ENCODE measurements at places on chromosomes 2 and 18. TPM values are rescaled to one million over a fixed set of nuclear protein-coding genes. Genes with fewer than 3 reads are reported as not detected.

SERPINB10 gene
- total RNA-seq = not detected

FAM228A gene
- 0.11 TPM for total RNA-seq

CABLES1 gene
- total RNA-seq = 2.7 TPM

PARD3B gene
- total RNA-seq = 9.1 TPM

SKA1 gene
- 0.44 TPM for total RNA-seq

APCDD1 gene
- 38.0 TPM for total RNA-seq

PTMA gene
- total RNA-seq = 209 TPM

- DNase-seq = no peak
These were observed 37.9 kb downstream of the LCLAT1 start for GRCh38 chr2:30484995-30485394.

DNA sequence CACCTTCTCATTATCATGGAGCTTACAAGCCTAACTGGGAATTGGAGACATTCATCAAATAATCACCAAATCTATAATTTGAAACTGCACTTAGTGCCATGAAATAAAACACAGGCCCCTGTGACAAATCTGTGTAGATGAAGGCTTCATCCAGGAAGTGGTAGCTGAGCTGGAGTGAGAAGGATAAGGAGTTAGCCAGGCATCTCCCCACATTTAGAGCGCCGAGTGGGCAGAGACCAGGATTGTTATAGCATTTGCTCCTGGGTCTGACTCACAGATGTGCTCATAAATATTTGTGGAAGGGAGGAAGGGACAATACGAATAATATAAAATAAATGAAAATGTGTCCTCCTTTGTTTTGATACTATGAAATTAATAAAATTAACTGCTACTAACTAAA lies 2.5 kb upstream of the MAT2A start:
- no peak for DNase-seq

DNA sequence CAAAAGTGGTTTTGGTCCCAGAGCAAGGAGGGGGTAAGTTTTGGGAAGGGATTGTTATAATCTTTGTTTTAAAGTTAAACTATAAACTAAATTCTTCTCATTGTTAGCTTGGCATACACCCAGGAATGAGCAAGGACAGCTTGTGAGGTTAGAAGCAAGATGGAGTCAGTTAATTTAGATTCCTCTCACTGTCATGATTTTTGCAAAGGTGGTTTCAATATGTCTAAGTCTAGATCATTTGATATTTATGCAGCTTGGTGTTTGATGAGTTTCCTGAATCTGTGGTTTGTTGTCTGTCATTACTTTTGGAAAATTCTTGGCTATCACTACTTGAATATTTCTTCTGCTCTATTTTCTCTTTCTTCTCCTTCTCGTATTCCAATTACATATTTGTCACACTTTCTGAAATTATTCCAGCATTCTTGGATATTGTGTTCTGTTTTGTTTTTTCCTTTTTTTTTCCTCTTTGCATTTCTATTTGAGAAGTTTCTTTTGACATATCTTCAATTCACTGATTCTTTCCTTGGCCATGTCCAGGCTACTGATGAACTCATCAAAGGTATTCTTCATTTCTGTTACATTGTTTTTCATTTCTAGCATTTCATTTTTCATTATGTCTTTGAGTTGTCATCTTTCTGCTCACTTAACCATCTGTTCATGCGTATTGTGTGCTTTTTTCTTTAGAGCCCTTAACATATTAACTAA lies 5.1 kb downstream of the SP140 start:
- DNase-seq = no peak

DNA sequence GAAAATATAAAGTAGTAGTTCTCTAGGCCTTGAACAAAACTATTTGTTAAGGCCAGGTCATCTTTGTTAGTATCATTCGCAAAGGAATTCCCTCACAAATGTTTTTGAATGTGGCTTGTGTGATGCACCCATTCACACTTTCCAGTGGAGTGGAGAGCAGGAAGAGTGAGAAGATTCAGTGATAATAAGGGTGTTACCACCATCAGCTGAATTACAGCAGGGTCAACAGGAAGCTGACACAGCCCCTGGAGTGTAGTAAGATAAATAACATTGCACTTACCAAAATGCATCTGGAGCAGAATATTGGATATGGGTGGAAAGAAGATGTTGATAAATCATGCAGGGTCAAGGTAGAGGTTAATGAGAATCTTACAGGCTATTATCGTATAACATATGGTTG lies 231.0 kb downstream of the DSC3 start:
- no peak for DNase-seq

DNA sequence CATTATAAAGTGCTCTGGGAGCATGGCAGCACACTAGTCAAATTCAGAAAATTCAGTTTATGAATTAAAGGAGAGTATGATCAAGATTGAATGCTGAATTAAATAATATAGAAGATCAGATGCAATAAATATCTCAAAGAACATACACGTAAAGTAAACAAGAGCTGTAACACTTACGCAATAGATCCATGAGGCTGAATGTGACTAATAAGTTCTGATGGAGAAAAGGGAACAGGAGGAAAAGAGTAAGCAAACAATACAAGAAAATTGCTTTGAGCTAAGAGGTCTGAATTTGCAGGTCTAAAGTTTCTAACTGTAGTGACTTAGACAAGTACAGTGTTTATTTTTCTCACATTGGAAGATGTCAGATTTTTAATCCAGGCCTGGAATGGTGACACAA lies 646.7 kb upstream of the ZNF804A start:
- no peak for DNase-seq

- DNase-seq = no peak
These were observed 45.9 kb upstream of the ST6GAL2 start for GRCh38 chr2:106931717-106932335.

- no peak for DNase-seq
These were observed 52.0 kb downstream of the DCC start for GRCh38 chr18:52391810-52392559.

DNA sequence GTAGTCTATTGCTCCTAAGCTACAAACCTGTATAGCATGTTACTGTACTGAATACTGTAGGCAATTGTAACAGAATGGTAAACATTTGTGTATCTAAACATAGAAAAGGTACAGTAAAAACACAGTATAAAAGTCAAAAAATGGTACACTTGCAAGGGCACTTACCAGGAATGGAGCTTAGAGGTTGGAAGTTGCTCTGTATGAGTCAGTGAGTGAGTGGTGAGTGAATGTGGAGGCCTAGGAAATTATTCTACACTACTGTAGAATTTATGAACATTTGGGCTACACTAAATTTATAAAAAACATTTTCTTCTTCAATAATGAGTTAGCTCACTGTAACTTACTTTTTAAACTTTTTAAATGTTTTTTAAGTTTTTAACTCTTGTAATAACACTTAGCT lies 19.0 kb downstream of the NABP1 start:
- no peak for DNase-seq

GRCh38 chr2:105858868-105859693 lies 114.4 kb downstream of the NCK2 start:
- no peak for DNase-seq

DNA sequence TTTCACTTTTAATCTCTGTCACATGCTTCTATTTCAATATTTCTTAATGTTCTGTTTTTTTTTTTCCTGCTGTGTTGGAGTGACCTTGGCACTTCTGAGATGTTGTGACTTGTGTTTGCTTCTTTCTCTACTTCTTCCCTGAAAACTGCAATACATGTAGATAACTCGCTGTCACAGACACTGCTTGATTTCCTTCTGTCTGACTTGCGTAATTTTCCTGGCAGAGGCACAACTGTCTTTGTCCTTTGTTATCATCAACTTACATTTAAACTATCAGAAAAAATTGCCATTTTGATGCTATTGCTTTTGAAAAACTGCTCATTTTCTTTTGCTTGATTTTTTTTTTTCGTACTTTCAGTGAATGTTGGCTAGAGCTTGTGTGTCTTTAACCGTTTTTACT lies 69.0 kb downstream of the BABAM2 start:
- DNase-seq = no peak

DNA sequence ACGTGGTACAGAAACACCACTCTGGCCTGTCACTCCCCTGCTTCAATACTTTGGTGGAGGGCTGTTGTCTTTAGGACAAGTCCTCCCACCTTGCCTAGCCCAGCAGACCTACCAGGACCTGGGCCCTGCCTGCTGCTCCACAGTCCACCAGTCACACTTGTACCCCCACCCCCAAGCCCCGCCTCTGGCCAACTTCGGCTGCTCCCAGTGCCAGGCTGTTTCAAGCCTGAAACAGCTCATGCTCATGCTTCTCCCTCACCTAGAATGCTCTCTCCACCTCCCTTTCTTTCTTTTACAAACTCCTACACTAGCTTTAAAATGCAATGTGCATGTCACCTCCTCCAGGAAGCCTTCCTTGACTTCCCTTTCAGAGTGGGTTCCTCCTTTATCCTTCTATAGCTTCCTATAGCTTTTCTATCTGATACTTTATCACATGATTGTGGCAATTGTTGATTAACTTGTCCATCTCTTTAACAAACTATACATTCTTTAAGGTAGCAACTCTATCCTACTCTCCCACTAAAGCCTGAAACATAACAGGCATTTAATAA lies 4.8 kb upstream of the OXER1 start:
- no peak for DNase-seq

DNA sequence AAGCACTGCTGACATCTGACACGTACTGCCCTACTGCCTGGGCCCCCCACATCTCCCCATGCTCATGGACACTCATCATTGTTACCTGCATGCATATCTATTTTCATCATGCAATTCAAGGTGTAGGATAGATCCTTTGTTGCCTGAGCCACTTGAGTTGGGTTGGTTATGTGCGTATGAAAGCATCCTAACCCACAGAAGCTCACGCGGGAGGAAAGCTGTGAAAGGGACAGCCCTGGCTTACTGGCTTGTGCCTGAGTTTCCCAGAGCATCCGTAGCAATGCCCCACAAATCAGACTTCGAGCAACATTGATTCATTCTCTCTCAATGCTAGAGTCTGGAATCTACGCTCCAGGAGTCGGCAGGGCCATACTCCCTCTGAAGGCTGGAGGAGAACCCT lies 285.5 kb downstream of the PHLPP1 start:
- no peak for DNase-seq

- peak; percentile 55 for DNase-seq
These were observed 70.7 kb downstream of the HDAC4 start for GRCh38 chr2:239329972-239330572.

GRCh38 chr18:54112356-54112755 lies 112.1 kb downstream of the MBD2 start:
- DNase-seq = no peak

DNA sequence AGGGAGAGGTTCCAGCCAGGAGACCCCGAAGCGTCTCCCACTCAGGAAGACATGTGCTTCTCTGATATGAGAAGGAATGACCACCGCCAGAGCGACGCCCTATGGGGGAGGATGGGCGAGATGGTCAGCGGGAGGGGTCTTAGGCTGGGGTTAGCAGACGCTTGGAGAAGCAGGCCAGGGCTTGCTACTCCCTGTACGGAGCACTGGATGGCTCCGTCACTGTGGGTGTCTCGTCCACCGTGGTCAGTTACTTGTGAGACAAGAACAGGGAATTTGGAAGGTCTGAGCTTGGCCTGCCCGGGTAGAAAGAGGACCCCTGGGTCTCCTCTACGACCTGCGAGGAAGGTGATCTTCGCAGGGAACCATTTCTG lies 39.8 kb downstream of the TMEM18 start:
- no peak for DNase-seq

- no peak for DNase-seq
These were observed 21.2 kb downstream of the EFEMP1 start for GRCh38 chr2:55902429-55902828.

GRCh38 chr2:233482616-233483015 lies 84.0 kb downstream of the USP40 start:
- DNase-seq = no peak

GRCh38 chr2:185895828-185896693 lies 157.5 kb downstream of the FSIP2 start:
- no peak for DNase-seq

DNA sequence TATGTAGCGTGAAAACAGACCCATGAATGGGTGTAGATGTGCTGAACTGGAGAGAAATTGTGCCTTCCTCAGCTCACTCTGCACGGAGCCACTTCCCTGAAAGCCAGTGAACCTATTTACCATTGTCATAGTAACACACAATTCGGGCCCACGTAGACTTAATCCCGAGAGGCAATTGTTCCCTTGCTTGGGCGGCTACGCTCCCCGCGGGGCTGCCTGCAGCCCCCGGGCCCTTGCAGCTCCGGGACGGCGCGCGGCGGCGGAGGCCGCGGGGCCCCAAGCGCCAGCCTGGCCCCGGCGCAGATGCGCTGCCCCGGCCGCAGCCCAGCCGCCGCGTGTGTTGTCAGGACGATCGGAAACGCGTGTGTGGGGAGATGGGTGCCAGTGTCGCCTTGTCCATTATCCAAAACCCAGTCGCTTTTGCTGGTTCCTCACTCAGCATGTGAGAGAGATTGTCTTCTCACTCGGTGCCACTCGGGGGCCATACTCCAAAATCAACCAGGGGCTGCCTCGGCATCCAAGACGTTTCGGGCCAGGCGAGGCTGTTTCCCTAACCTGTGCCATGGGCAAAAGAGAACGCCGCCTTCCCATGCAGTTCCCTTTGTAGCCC lies 17.9 kb upstream of the LRRTM1 start:
- no peak for DNase-seq

GRCh38 chr2:96772903-96773671 lies 12.4 kb downstream of the CNNM4 start:
- DNase-seq = no peak

DNA sequence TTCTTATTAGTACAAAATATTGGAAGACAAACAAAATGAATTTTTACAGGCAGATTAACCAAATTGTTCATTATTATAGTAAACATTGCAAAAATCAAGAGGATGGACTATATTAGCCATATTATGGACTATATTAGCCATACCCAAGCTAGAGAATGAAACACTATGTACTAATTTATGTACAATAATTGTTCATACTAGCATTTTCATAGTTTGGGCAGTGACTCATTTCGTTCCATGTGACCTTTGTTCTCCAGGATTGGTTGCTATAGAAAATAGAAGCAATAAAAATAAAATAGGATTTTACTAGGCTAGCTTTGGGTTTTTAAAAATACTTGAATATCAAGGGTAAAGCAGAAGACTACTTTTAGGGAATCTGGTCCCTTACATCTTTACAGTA lies 176.8 kb downstream of the ZEB2 start:
- DNase-seq = no peak

- no peak for DNase-seq
These were observed 246.9 kb upstream of the PARD3B start for GRCh38 chr2:204298404-204298803.

DNA sequence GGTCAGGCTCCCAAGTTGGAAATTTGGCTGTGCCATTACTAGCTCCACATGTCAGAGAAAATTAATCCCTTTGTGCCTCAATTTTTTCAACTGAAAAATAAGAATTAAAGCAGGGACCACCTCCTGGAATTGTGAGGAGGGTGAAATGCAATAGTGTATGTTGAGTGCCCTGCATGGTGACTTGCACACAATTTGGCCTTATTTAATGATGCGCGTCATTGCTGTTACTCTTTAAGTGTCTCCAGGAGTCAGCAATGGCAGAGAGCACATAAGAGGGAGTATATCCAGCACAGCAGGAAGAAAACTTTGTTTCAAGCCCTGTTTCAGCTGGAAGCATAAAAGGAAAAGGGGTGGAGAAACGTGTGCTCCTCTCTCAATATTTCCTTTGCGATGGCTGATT lies 215.8 kb downstream of the ALK start:
- DNase-seq = no peak

Measured in left ventricle myocardium inferior (tissue), 1 donor.